ENCODE measurements at places on chromosomes 2 and 18.
A peak's percentile ranks its signal among the peaks of the same experiment; 100 is the strongest.

- peak; percentile 62 for DNase-seq
Observed at GRCh38 chr2:165203689-165204559, at the start of gene SCN3A. Gene SCN3A (minus strand): TSS chr2:165204050. CDS start chr2:165176394, 27,656 bp downstream.

DNA sequence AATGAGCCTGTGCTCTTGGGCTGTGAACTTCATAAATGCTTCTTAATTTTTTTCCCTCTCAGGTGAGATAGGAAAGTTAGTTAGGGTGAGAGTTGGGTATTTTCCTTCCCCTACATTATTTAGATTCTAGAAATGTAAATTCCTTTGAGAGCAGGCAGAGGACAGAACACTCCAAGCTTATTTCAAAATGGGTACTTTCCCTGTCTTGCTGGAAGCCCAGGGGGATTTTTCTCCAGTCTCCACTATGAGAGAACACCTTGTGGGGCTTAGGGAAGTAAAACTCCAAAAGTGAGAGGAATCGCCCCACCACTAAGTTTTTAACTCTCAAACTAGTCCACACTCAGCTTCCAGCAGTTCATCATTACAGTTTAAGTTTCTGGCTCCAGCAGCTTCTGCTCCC, 253.2 kb upstream of the CTAGE1 start:
- DNase-seq: no peak

DNA sequence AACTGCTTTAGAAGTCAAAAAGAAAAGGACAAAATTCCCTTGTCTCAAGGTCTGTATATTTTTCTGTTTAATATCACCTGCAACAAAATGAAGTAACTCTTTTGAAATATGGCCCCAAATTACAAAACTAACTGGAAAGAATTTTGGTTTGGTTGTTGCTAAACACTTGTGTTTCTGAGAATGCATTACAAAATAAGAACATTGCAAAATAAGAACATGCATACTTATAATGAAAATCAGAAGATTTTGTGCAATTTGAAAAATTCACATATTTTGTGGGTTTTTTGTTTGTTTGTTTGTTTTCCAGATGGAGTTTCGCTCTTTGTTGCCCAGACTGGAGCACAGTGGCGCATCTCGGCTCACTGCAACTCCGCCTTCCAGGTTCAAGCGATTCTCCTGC, 21.8 kb downstream of the NDUFB3 start:
- DNase-seq: no peak

- peak; percentile 99 for DNase-seq
Observed at GRCh38 chr2:46334389-46335271, 37.4 kb downstream of the EPAS1 start.

- DNase-seq: peak; percentile 85
Observed at GRCh38 chr2:99141110-99142108, at the start of gene C2orf15. Gene C2orf15 (plus strand): TSS chr2:99141707. CDS start chr2:99150559, 8,852 bp downstream.

DNA sequence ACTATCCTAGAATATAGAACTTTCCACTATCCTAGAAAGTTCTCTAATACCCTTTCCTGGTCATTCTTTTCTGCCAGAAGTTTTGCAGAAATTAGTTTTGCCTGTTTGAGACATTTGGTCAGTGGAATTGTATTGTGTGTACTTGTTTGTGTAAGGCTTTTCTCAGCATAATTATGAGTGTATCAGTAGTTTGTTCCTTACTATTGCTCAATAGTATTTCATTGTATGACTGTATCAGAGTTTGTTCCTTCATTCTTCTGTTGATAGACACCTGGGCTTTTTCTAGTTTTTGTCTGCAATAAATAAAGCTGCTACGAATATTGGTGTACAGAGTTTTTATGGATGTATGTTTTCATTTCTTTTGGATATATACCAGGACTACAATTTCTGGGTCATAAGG, 27.2 kb downstream of the CCDC138 start:
- DNase-seq: no peak

DNA sequence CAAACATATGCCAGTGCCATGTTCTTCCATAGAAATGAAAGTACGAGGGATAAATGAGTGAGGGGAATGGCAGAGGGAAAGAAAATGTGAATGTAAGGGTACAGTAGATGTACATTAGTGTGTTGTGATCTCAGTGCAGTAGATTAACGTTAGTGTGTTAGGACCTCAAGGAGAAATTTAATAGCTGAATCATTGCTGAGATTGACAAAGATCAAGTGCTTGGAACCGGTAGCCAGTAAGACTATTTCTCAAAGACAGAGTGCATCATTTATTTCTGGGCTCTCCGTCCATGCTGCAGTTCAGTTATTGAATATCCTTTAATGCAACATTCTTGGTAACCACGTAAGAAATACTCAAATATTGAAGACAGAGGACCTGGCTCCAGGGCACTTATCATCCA, 246.0 kb downstream of the PTPRM start:
- DNase-seq: no peak

DNA sequence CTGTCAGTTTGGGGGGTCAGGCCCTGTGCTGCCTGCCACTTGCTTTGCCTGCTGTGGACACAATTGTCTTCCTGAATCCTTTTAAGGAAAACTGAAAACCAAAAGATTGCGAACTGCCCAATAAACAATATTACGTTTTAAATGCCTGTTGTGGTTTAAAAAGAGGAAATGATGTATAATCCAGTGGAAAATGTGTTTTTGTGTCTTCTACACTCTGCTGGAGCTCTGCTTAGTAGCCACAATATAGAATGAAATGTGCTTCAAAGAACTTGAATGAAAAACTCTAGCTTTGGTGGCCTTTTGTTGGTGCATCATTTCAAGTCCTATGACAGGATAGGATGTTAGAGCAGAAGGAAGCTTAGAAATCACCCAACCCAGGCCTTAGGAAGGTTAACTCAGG, 23.2 kb upstream of the CABYR start:
- no peak for DNase-seq

DNA sequence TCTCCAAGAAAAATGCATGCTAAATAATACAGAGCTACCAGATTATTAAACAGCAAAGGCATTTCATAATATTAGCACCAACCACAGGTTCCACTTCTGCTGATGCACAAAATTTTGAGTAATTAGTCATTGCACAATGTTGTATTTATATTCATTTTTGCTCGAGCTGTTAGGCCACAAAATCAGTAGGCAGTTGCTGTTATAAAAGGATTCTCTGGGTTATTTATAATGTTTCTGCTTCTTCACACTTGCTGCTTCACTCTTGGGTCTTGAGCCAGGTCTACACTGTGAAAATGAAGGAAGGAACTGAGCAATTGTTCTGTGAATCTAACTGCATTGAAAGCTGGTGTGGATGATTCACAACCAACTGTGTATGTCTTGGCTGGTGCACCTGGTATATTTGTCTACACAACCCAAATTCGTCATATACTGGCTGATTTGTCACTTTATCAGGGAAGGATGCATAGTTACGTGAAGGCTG, 38.3 kb downstream of the MRPL33 start:
- peak; percentile 84 for DNase-seq

- no peak for DNase-seq
Observed at GRCh38 chr2:24625728-24626127, 134.7 kb downstream of the NCOA1 start.

DNA sequence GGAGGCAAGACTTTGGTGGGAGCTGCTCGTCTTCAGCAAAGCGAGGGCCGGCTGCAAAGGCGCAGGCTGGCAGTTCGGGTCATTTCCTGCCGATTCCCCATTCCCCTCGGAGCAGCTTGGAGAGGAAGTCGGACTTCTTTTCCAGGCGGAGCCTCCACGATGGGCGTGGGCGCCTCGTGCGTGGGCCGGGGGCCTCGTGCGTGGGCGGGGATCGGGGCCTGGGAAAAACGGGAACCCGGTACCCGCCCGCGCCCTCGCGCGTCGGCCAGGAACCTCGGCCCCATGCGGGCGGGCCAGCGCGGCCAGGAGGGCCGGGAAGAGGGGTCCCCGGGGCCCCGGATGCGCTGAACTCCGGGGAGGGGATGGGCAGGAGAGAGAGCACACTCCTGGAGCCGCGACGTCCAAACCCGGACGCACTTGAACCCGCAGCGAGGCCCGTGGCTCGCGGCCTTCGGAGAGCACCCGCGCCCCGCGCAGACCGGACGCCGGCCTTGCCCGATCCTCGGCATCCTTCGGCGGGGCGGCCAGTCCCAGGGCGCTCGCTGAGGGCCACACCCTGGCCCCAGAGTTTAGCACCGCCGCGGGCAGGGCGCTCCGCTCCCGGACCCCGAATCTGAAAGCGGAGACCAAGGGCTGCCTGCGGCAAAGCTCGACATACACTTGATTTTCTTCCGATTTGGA, 368.4 kb downstream of the MTX2 start:
- DNase-seq: peak; percentile 48

DNA sequence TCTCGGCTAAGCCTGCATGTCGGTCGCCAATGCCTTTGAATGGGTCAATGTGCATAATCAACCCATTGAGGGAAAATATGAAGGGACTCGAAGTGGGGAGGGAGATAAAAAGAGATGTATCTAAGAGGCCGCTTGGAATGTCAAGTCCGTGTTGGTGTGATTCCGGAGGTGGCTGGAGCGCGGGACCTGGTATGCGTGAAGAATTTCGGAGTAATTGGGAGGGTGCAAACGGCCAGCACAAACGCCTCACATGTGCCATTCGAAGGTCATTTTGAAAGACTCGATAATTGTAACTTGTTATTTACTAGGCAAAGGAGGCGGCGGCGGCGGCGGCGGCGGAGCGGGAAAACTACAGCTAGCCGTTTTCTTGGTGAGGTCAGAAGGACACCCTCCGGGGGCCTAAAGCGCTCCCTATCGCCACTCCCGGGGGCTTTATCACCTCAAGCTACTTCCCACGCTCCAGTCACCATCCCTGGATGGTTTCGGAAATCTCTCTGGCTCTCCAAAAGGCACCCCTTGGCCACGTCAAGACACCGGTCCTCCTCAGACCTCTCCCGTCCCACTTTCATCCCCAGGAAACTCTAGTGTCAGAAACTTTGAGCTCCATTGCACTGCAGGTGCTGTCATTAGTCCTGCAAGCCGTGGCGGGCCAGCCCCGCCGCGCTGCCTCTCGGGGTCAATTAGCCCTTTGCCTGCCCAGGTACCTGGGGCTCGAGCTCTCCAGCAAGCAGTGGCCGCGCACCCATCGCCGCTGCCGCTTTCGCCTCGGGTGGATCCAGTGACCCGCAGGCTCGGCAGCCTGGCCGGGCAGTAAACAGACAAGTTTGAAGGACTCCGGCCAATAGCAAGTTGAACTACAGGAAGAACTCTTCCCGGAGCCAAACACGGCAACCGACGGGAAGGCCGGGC, 1.5 kb downstream of the ERBB4 start:
- DNase-seq: peak; percentile 20

DNA sequence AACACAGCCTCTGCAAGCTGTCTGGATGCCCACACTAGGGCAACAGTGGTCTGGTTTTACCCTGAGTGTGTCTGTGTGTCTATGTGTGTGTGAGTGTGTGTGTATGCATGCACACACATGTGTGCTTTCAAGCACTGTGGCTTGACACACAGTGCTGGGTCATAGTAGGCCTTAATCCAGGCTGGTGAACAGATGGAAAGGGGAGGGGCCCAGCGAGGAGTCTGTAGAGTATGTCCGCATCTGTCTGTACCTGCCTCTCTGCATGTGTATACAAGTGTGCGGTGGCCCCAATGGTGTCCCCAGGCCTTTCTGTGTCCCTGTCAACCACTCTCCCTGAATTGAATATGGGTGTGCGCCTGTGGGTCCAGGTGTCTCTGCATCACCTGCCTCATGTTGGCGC, 9.3 kb upstream of the KCNIP3 start:
- no peak for DNase-seq

- no peak for DNase-seq
Observed at GRCh38 chr2:240932724-240933047, 26.6 kb downstream of the CROCC2 start.

GRCh38 chr2:38013158-38013752, 62.7 kb downstream of the CYP1B1 start:
- peak; percentile 39 for DNase-seq

GRCh38 chr2:158006961-158007719, 94.5 kb upstream of the UPP2 start:
- no peak for DNase-seq

DNA sequence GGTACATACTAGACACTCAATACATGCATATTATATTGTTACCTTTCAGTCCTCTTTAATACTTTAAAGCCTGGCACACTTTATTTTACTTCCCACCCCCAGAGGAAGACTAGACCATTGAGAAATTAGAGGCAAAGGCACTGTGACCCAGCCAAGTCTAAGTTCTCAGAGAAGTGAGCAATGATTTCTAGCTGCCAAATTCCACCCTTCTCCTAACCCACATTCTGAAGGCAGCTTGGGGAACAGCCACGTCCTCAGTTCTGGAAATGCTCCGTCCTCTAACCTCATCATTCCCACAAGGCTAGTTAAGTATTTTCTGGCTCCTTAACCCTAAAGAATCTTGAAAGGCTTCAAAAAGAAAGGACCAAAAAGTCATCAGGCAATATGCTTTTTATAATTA, 86.6 kb downstream of the COL5A2 start:
- DNase-seq: peak; percentile 82

- no peak for DNase-seq
Observed at GRCh38 chr18:8792688-8793316, 87.4 kb downstream of the MTCL1 start.

GRCh38 chr2:12679550-12680072, 37.1 kb upstream of the TRIB2 start:
- DNase-seq: no peak

GRCh38 chr18:54251606-54252390, 17.5 kb upstream of the POLI start:
- DNase-seq: peak; percentile 9

DNA sequence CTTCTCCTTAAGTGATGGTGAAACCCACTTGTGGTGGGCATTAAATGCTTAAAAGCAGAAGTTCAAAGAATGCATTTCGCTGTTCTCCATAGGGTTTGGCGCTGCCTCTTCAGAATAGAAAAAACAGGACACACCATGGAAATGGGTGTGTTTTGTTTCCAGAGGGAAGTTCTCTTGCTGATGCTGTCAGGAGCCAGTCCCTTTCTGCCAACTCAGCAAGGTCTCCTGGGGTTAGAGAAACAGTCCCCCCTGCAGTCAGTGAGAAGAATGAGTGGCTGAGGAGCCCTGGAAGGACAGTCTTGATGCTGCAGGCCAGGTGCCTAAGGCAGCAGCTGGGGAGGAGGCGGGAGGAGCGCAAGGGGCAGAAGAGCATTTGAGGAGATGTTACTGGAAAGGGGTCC, 37.8 kb upstream of the ASAP2 start:
- DNase-seq: no peak

- DNase-seq: no peak
Observed at GRCh38 chr2:65425276-65425675, 7.1 kb downstream of the SPRED2 start.

GRCh38 chr2:192438239-192438638, 243.5 kb upstream of the TMEFF2 start:
- no peak for DNase-seq
